ENCODE measurements at places on chromosomes 11 and 22.

- DNase-seq: peak; percentile 43
These were observed 7.3 kb downstream of the CD6 start for GRCh38 chr11:60978546-60979380.

GRCh38 chr22:28454431-28455064 lies 225.1 kb downstream of the TTC28 start:
- no peak for DNase-seq

DNA sequence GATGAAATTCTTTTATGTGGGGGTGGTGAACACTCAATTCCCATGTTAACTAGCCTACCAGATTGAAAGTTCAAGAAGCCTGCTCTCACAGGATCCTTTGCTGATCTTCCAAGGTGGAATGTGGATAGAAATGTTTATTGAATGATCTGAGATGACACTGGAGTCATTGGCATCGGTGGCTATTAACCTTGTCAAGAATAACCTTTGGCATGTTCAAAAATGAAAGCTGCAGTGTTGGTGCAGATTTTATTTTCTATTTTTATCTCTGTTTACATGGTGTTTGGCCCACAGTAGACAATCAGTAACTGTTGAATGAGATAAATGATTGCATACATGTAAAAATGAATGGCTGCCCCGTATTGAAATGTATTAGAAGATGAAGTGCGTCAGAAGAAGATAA lies 19.0 kb downstream of the MCAM start:
- no peak for DNase-seq

DNA sequence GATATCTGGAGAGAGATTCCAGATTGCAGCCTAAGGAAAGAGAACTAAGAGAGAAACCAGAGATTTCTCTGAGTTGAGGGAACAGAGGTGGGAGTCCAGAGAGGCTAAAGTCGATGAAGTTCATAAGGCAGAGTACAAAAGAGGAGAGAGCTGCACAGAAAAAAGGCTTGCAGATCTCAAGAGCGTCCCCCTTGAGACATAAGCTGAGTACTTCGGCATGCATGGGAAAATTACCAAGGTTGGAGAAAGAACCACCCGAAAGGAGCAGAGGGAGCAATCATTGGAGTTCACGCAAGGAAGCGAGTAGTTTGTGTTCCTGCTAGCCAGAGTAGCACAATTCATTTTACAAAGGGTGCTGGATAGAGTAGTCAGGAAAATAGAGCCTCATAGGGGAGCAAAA lies 293.5 kb downstream of the TMEM135 start:
- no peak for DNase-seq

DNA sequence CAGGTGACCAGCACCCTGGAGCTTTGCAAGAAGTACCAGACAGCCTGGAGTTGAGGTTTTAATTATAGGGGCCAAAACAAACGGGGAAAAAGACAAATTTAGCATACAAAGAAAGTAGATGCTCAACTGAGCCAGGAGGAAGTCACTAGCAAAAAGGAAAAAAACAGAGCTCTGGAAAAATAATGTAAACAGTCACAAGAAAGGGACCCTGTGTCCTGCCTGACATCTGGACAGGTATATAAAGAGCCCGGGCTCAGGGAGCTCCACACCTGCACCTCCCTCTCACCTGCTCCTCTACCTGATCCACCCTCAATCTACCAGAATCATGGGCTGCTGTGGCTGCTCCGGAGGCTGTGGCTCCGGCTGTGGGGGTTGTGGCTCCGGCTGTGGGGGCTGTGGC lies at the start of gene KRTAP5-10:
TSS of gene KRTAP5-10 (plus strand) at position 301 of the 400 bp plus-strand sequence. CDS start at position 326, 25 bp downstream.
- DNase-seq: no peak

Data from effector memory CD4-positive, alpha-beta T cell (primary cell).